Left ventricle myocardium superior (tissue), 1 donor: ENCODE measurements at places on chromosomes 12 and 14. TPM values are rescaled to one million over a fixed set of nuclear protein-coding genes. Genes with fewer than 3 reads are reported as not detected.

DNA sequence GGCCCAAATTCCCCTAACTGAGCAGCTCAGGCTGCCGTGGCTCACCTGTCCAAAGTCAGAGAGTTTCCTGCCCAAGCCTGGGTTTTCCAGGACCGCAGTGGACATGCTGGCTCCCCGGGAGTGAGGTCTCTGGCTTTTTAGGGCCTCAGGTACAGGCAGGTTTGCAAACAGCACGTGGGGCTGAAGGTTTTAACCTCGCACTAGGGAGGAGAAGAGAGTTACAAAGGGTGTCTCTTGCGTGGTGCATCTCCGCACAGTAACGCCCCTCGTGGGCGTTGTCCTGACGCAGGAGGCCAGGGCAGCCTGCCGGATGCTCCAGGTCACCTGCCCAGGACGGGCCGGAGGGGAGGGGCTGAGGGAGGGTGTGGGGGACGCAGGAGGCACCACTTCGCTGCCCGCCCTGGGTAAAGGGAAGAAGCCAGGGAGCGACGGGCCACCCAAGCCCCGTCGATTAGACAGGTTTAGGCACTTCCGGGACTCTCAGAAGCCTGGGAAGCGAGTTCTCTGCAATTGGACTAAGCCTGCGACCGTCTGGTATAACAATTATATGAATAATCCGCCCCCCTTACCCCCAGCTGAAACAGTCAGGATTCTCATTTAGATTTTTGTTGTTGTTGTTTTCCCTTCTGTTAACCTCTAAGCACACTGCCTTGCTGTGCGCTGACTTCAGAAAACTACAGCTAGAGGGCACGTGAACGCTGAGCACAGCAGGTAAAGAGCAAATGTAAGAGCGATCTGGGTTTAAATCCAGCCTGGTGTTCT is at the start of gene PAH:
TSS of gene PAH (minus strand) at position 219 of the 762 bp plus-strand sequence. CDS start at position 105, 114 bp downstream.
- DNase-seq: no peak

DNA sequence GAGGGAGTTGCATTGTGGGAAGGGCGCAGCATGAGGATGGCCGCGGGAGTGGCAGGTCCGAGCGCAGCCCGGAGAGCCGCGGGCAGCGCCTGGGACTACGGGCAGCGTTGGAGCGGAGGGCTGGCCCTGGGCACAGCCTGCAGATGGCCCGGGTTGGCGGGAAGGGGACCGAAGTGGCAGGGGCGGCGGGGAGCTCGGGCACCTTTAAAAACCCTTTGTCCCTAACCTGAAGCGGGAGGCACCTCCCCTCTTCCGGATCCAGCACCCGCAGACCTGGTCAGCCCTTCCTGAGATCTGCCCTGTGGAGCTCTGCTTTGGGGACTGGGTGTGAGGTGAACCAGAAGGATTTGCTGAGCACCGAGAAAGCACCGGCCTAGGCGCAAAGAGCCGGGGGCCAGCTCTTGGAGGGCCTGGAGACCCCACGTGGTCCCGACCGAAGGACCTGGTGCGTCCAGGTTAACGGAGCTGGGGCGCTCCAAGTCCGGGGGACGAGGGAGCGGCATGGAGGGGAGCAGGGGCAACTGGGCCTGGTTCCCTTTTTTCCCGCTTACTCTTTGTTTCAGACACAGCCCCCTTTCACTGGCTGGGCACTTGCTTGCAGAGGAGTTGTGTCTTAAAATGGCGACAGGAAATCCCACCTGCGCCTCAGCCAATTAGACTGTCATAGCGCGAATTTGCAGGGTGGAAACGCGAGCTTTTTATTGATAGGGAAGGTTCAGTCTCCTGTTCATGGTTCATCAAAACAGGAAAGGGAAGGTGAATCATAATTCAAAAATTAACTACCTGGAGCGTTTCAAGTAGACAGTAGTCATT is 792 bp upstream of the SLC38A1 start:
- no peak for DNase-seq

GRCh38 chr12:93679308-93679925 is 2.2 kb downstream of the CRADD start:
- peak; percentile 63 for DNase-seq

DNA sequence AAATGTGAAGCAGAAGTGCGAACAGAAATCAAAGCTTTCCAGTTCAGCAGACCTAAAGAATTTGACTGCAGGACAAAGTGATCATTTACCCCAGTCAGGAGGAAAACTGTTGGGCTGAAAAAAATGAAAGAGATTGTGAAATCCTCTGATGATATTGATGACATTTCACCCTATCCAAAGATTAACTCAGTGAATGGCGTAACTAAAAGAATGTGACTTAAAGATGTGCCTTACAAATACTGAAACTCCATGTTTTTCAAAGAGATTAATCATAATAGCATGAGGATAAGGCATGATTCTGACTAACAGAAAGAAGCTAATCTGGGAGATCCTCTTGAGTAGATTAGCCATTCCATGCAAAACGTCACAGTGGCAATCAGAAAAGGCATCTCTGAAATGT is 225.6 kb downstream of the DUSP6 start:
- no peak for DNase-seq

- peak; percentile 19 for DNase-seq
Observed at GRCh38 chr14:37985826-37986470, 221.8 kb upstream of the SSTR1 start.

DNA sequence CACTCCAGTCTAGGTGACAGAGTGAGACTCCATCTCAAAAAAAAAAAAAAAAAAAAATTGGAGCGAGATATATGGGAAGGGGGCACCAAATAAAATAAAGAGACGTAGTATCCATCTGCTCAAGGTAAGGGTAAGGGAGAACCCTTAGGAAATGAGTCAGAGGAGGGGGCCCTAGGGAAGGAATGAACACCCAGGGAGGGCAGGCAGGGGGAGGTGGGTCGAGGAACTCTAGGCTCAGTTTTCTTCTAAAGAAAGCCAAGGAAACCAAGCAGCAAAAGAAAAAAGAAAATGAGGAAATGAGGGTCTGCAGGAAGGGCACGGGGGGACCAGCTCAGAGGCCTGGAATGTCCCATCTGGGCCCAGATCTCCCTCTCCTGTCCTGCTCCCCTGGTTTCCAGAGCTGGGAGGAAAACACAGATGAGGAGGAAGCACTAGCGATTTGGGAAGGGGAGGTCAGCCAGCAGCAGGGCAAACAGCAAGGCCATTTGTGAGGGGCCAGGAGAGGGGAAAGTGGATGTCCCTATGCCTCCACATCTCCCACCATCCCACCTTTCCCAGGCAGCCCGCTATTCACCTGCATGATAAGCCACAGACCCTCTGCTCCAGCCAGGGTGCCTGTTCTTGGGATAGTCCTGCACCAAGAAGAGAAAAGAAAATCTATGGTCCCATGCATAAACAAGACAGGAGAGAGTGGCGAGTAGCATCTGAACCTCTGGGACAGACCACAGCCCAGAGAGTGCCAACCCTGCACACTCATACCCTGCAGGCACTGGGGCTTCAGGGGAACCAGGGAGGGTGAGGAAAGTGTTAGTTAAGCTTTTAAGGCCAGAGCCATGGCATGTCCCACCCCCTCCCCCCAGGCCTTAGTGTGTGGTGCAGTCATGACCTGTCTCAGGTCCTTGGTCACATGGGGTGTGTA is 11.9 kb downstream of the SPRYD3 start:
- no peak for DNase-seq

DNA sequence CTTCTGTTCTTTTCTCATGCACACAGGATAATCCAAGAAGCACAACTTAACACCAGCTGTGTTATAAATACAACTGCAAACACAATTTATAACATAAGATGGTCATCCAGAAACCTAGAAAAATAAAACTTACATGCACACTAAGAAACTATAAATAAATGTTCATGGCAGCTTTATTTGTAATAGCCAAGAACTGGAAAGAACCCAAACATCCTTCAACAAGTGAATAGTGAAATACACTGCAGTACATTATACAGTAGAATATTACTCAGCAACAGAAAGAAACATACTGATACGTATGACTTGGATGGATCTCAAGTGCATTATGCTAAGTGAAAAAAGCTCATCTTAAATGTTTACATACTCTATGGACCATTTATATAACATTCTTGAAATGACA is 132.7 kb downstream of the SPTSSA start:
- DNase-seq: no peak

GRCh38 chr14:69038455-69039287 is 59.6 kb upstream of the ACTN1 start:
- no peak for DNase-seq

DNA sequence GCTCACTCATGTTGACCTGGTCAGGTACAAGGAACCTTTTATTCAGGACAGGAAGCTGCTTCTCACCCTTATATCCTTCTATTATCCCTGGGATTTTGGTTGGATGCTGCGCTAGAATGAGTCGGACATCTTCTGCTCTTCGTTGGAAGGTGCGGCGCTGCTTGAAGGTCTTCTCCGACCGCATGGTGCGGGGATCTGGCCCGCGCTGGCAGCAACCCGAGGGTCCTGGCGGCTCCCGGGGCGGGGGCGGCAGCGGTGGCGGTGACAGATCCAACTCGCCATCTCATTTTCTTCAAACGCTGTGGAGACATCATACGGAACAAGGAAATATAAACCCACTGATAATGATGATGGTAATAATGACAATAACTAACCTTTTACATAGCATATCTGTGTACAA is 126.3 kb downstream of the ATXN7L3B start:
- no peak for DNase-seq

DNA sequence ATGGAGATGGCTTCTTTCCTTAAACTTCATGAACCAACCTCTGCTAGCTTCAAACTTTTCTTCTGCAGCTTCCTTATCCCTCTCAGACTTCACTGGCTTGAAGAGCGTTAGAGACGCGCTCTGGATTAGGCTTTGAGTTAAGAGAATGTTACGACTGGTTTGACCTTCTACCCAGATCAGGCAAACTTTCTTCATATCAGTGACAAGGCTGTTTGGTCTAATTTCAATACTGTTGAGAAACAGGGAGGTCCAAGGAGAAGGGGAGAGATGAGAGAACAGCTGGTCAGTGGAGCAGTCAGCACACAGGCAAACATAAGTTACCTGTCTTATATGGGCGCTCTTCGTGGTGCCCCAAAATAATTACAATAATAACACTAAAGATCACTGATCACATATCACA is 14.9 kb downstream of the SCAF11 start:
- no peak for DNase-seq

- no peak for DNase-seq
Observed at GRCh38 chr12:59357811-59358210, 238.0 kb upstream of the SLC16A7 start.

DNA sequence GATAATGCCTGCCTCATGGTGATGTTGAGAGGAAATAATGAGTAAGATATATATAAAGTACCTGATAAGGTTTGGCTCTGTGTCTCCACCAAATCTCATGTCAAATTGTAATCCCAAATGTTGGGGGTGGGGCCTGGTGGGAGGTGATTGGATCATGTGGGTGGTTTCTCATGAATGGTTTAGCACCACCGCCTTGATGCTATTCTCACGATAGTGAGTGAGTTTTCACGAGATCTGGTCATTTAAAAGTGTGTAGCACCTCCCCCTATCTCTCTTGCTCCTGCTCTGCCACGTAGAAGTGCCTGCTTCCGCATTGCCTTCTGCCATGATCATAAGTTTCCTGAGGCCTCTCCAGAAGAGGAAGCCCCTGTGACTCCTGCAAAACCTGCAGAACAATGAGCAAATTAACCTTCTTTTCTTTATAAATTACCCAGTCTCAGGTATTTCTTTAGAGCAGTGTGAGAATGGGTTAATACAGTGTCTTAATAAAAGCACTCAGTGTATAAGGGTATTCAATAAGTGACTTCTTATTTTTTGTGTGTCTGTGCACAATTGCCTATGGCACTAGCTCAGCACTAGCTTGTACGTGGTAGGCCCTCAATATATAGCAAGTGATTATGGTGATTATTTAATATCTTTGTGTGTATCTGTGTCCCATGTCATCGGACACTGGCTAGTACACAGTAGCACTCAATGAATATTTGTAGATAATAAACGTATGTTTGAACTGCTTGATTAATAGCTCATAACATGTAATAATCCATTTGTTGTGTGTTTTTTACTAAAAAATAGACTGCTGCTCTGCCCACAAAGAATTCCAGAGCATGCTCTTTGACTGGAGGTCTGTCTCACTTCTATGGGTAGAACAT is 138.1 kb upstream of the LMNTD1 start:
- DNase-seq: no peak

GRCh38 chr14:101707068-101707842 is 54.3 kb upstream of the PPP2R5C start:
- DNase-seq: no peak

GRCh38 chr12:26800858-26801257 is 32.1 kb downstream of the ITPR2 start:
- no peak for DNase-seq

DNA sequence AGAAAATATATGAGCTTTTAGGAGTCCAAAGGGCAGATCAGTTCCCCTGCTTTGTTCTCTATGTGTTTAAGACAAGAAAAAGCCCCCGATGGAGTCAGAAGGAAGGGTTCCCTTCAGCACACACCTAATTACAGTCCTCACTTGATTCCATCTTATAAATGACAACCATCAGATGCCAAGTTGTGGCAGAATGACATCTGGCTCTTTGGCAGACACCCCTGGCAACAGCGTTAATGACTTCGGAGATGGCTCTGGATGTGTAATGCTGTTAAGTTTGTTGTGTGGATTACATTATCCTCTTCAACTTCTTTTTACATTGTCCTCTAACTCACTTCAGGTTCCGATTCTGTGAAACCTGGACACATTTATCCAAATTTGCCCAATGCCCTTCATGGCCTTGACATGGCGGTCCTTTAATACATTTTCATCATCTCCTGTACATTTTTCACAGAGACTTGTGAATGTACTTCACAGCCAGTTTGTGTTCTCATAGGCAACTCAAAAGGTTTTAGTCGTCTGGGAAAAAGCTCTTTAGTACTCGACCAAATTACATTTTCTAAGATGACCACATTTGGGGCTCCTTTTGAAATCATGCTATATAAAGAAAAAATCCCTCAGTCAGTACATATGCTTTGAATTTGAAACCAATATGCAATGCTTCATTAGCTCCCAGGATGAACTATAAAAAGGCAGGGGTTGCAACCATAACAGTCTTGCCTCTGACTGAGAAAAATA is 667.8 kb downstream of the NOVA1 start:
- DNase-seq: no peak

MAP3K9 gene
- total RNA-seq: 1.6 TPM

CLEC9A gene
- not detected for total RNA-seq

NAA30 gene
- 25.8 TPM for total RNA-seq

DDX47 gene
- total RNA-seq: 29.9 TPM

OR6C75 gene
- total RNA-seq: not detected

PYGL gene
- 6.6 TPM for total RNA-seq

NOVA1 gene
- 1.9 TPM for total RNA-seq

KRT2 gene
- not detected for total RNA-seq

USP30 gene
- total RNA-seq: 13.6 TPM

ZDHHC17 gene
- total RNA-seq: 22.2 TPM

ELK3 gene
- total RNA-seq: 21.1 TPM

RNASE4 gene
- total RNA-seq: 8.1 TPM
